Tibial nerve (tissue), 4 donors: ENCODE measurements at places on chromosomes 12 and 14.

- no peaks in the 10 kb centered on the region for H3K27me3 ChIP-seq
- no peak overlapping the region for H3K27ac ChIP-seq
- no peak overlapping the region for H3K4me3 ChIP-seq
- peaks cover 12% of the 10 kb centered on the region for H3K36me3 ChIP-seq
These were observed 39.8 kb downstream of the RNF34 start for GRCh38 chr12:121439715-121440114.

GRCh38 chr12:62744551-62744950 lies 190.4 kb downstream of the PPM1H start:
- H3K27me3 ChIP-seq, result no peaks in the 10 kb centered on the region
- no peaks in the 10 kb centered on the region for H3K4me1 ChIP-seq
- no peak overlapping the region for H3K4me3 ChIP-seq
- no peak overlapping the region for H3K27ac ChIP-seq
- no peaks in the 10 kb centered on the region for H3K36me3 ChIP-seq
- no peak for DNase-seq

DNA sequence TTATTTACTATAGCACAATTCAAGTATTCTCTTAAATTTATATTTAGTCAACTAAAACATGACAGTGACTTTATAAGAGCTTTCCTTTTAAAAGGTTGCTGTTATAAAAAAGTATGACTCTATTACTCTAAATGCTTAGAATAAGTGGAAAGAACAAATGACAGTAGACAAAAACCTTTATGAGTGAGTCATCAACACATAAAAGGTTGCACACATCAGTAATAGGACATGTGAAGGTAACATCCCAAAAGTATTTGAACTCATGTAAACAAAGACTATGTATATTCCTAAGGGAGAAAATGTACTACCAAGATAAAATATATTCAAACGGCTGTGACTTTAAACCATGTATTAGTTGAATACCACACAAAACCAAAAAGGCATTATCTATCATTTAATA lies 98.8 kb downstream of the PAWR start:
- no peaks in the 10 kb centered on the region for H3K4me1 ChIP-seq
- no peak for DNase-seq
- no peaks in the 10 kb centered on the region for H3K27me3 ChIP-seq
- H3K27ac ChIP-seq, result no peak overlapping the region
- H3K4me3 ChIP-seq, result no peak overlapping the region

GRCh38 chr14:80354860-80355581 lies 143.7 kb upstream of the DIO2 start:
- H3K36me3 ChIP-seq, result no peaks in the 10 kb centered on the region
- no peaks in the 10 kb centered on the region for H3K4me1 ChIP-seq
- no peaks in the 10 kb centered on the region for H3K27me3 ChIP-seq
- no peak overlapping the region for H3K27ac ChIP-seq
- no peak overlapping the region for H3K4me3 ChIP-seq
- no peak for DNase-seq

GRCh38 chr12:3158851-3159465 lies 81.8 kb downstream of the TSPAN9 start:
- DNase-seq, result no peak
- H3K27ac ChIP-seq, result peak overlapping the region; percentile 32
- H3K27me3 ChIP-seq, result no peaks in the 10 kb centered on the region
- H3K36me3 ChIP-seq, result no peaks in the 10 kb centered on the region

GRCh38 chr14:47269756-47270492 lies 405.5 kb downstream of the MDGA2 start:
- H3K27me3 ChIP-seq, result no peaks in the 10 kb centered on the region
- no peak overlapping the region for H3K4me3 ChIP-seq
- H3K4me1 ChIP-seq, result no peaks in the 10 kb centered on the region
- DNase-seq, result no peak
- no peak overlapping the region for H3K27ac ChIP-seq

GRCh38 chr12:2650261-2651067 lies 144.3 kb upstream of the FKBP4 start:
- DNase-seq, result no peak
- no peaks in the 10 kb centered on the region for H3K36me3 ChIP-seq
- H3K27ac ChIP-seq, result no peak overlapping the region
- no peaks in the 10 kb centered on the region for H3K27me3 ChIP-seq

DNA sequence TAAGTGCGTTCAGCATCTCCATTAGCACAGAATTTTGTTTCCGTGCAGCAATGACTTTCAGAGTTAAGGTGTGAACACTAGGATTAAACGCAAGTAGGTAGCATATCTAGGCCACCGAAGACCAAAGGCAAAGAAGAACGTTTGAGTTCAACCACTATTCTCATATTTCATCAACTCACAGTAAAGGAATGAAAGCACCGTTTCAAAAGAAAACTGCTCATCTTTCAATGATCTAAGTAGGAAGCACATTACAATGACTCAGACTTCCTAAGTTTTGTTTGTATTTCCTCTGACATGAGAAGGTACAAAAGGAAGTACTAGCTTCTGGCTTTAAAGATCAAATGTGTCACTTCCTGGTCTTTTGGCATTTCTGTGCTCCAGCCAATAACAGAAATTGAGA lies 57.6 kb downstream of the ACADS start:
- no peak overlapping the region for H3K27ac ChIP-seq
- peaks cover 45% of the 10 kb centered on the region for H3K36me3 ChIP-seq
- peaks cover 4% of the 10 kb centered on the region for H3K4me1 ChIP-seq
- no peaks in the 10 kb centered on the region for H3K27me3 ChIP-seq
- H3K4me3 ChIP-seq, result no peak overlapping the region
- no peak for DNase-seq

- H3K27me3 ChIP-seq, result no peaks in the 10 kb centered on the region
- no peaks in the 10 kb centered on the region for H3K36me3 ChIP-seq
- no peak overlapping the region for H3K4me3 ChIP-seq
- H3K4me1 ChIP-seq, result peaks cover 24% of the 10 kb centered on the region
- no peak overlapping the region for H3K27ac ChIP-seq
- DNase-seq, result no peak
These were observed 611 bp upstream of the SIX6 start for GRCh38 chr14:60508363-60508706.

- H3K27ac ChIP-seq, result no peak overlapping the region
- no peaks in the 10 kb centered on the region for H3K4me1 ChIP-seq
- no peaks in the 10 kb centered on the region for H3K27me3 ChIP-seq
- no peaks in the 10 kb centered on the region for H3K36me3 ChIP-seq
- no peak for DNase-seq
- no peak overlapping the region for H3K4me3 ChIP-seq
These were observed 35.2 kb downstream of the ASCL1 start for GRCh38 chr12:102992720-102993119.

- H3K27me3 ChIP-seq, result no peaks in the 10 kb centered on the region
- DNase-seq, result no peak
- H3K27ac ChIP-seq, result no peak overlapping the region
- no peak overlapping the region for H3K4me3 ChIP-seq
These were observed 57.2 kb upstream of the BEGAIN start for GRCh38 chr14:100644383-100644782.

DNA sequence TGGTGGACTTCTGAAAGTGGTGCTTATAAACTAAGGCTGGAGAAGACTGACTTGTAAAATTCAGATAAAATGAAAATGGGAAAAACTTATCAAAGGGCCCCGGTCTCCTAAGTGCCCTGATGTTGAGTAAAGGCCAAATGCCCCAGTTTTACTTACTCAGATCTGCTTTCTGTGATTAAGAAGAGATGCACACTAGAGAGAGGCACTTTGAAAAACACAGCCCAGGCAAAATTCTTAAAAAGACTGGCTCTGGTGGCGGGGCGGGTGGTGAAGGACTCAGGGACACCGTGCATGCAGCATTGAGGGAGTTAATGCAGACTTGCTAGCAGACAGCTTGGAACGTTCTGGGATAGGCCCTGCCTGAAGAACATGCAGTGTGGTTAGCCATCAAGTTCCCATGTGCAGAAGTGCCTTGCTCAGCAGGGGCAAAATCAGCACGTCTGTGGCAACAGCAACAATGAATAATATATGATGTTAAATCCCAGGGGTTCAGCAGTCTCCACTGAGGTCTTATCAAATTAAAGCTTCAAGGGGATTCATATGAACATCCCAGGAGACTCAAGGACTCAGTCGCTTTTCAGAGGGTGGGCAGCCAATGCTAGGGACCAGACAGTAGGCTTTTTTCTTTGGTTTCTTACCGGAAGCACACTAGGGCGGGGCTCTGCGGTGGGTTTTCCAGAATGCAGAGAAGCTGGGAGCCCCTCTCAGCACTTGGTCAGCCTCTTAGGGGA lies 105.0 kb downstream of the DAD1 start:
- DNase-seq, result no peak
- H3K4me3 ChIP-seq, result no peak overlapping the region

GRCh38 chr12:69161829-69162228 lies 77.5 kb upstream of the CPSF6 start:
- H3K36me3 ChIP-seq, result no peaks in the 10 kb centered on the region
- DNase-seq, result no peak
- peaks cover 7% of the 10 kb centered on the region for H3K4me1 ChIP-seq
- no peak overlapping the region for H3K27ac ChIP-seq
- H3K27me3 ChIP-seq, result no peaks in the 10 kb centered on the region

GRCh38 chr12:97637770-97638169 lies 175.2 kb downstream of the RMST start:
- H3K27me3 ChIP-seq, result no peaks in the 10 kb centered on the region

DNA sequence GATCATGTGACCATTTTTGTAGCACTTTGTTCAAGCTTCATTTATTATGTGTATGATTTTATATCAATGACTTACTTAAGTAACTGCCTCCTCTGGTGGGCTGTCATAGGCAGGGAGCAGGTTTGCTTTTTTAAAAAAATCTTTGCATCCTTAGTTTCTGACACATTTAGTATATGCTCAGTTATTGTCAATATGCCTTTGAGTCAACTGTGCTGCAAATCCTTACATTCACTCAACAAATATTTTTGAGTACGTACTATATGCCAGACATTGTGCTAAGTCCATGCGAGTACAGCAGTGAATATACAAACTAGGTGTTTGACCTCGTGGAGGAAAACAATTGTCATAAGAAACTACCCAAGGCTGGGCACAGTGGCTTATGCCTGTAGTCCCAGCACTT lies 4.4 kb upstream of the ANAPC5 start:
- no peaks in the 10 kb centered on the region for H3K36me3 ChIP-seq
- peaks cover 9% of the 10 kb centered on the region for H3K4me1 ChIP-seq
- H3K27me3 ChIP-seq, result no peaks in the 10 kb centered on the region

DNA sequence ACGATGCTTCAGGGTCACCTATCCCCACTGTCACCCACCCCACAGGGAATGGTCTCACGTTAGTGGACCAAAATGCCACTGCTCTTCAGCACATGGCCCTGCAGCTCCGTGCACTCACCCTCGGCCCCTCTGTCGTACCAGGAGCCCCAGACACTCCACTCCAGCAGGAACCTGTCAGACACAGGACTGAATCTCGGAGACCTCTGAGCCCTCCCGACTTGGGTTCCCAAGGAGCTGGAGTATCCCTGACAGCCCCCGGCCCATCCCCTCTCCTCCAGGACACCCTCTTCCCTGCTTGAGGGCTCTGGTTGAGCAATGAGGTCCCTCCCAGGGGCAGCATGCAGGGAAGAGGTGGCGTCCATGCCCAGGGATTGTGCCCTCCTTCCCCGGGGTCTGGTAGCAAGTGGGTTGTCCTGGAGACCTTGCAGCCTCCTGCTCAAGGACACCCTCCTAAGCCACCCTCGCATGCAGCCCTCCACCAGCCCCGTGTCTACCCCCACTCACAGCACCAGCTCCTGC lies 20.4 kb upstream of the LRTM2 start:
- H3K36me3 ChIP-seq, result no peaks in the 10 kb centered on the region
- peaks cover 30% of the 10 kb centered on the region for H3K4me1 ChIP-seq
- H3K4me3 ChIP-seq, result no peak overlapping the region
- no peak overlapping the region for H3K27ac ChIP-seq

GRCh38 chr14:54275997-54276725 lies 120.6 kb upstream of the CDKN3 start:
- no peak overlapping the region for H3K27ac ChIP-seq
- no peaks in the 10 kb centered on the region for H3K27me3 ChIP-seq
- no peak overlapping the region for H3K4me3 ChIP-seq
- H3K4me1 ChIP-seq, result no peaks in the 10 kb centered on the region

DNA sequence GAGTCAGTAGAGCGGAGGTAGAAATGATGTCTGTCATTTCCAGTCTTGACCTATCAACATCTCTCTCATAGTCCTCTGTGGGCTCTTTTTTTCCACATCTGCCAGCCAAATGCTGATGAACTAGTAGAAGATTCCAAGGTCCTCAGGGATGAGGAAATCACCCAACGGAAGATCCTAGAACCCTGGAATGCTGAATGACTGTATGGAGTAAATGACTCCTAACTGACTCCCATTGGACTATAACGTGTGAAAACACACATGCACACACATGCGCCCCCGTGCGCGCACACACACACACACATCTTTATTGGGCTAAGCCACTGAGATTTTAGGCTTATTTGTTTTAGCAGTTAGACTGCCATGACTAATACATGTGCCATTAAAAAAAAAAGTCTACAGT lies 159.2 kb downstream of the MYRFL start:
- no peak overlapping the region for H3K27ac ChIP-seq
- no peak overlapping the region for H3K4me3 ChIP-seq
- peaks cover 10% of the 10 kb centered on the region for H3K4me1 ChIP-seq

DNA sequence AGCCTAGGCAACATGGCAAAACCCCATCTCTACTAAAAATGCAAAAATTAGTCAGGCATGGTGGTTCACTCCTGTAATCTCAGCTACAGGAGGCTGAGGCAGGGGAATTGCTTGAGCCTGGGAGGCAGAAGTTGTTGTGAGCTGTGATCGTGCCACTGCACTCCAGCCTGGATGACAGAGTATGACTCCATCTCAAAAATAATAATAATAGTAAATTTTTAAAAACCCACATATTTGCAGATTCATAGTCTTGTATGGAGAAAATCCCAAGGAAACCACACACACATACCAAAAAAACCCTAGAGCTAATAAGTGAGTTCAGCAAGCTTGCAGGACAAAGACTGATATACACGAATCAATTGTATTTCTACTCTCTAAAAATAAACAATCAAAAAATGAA lies 19.0 kb upstream of the MTHFD1 start:
- no peak overlapping the region for H3K4me3 ChIP-seq
- no peak overlapping the region for H3K27ac ChIP-seq
- no peak for DNase-seq
- H3K27me3 ChIP-seq, result no peaks in the 10 kb centered on the region
- H3K4me1 ChIP-seq, result no peaks in the 10 kb centered on the region
